ENCODE measurements at places on chromosomes 7 and 10.

DNA sequence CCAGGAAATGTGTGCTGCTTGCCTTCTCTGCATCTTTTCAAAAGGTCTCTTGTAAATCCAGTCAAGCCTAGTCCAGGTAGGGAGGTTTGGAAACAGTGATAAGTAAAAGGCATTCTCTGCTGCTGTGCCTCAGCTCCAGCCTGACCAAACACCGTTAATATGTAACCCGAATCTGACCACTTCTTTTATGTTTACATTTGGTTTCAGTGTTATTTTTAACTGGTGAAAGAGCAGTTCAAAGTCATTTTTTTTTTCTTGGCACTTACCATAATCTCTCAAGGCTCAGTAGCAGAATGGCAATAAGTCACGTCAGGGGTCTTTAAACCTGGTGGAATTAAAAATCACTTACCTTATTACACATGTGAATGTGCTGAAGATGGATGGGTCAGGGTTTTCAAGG is 216.8 kb downstream of the PTEN start:
- no peak for DNase-seq

- DNase-seq = no peak
Measured at GRCh38 chr10:129719889-129720590, 244.0 kb downstream of the EBF3 start.

GRCh38 chr10:63720072-63720537 is 198.9 kb downstream of the REEP3 start:
- no peak for DNase-seq

DNA sequence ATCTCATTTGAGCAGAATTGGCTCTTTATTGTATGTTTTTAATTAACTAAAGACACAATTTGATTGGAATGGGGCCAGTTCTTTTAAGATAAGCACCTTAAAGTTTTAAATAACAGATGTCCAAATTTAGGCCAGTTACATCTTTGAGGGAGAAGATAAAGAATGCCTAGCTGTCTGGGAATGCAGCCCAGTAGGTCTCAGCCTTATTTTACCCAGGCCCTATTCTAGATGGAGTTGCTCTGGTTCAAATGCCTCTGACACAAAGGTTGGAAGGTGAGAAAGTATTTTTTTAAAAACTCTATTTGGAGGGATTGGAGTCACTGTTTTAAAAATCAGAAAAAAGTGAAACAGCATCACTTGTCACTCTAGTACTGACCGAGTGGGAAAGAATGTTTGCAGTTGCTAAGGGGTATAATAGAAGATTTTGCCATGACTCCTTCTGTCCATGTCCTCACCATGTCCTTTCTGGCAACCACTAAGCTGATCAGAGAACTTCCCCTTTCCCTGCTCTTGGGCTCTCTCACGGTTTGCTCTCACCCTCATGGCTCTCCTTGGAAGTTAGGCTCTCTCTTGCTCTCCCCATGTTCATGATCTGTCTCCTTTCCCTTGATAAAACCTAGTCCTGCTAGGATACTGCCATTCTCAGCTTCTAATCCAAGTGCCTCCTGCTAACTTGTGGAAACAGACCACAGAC is 238.2 kb upstream of the AGK start:
- DNase-seq = no peak

Measured in mesothelial cell of epicardium (in vitro differentiated cells).